ENCODE measurements at places on chromosomes 6 and 20. TPM values are rescaled to one million over a fixed set of nuclear protein-coding genes. Genes with fewer than 3 reads are reported as not detected.

Gene FRK
- total RNA-seq, result 0.06 TPM

Gene PAK5
- total RNA-seq, result not detected

Gene BANF2
- not detected for total RNA-seq

Gene PRICKLE4
- total RNA-seq, result not detected

Gene SLC17A1
- total RNA-seq, result not detected

Gene THBS2
- 0.09 TPM for total RNA-seq

Gene PLN
- not detected for total RNA-seq

DNA sequence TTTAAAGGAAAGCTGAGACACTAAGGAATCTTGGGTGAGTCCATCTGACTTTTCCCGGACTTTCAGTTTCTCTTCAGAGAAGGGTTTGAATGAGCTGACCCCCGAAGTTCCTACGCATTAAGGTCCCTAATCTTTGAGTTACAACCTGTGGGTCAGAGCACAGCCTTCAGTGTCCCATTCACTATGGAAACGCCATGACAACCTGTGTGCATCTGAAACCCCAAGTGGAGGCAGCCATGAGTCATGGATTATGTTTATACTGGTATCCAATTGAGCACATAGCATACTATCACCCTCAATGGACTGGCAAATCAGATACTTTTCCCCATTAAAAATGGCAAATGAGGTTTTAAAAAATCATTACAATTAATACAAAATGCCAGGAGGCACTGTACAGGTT is 11.4 kb downstream of the MYLK4 start:
- DNase-seq, result no peak

DNA sequence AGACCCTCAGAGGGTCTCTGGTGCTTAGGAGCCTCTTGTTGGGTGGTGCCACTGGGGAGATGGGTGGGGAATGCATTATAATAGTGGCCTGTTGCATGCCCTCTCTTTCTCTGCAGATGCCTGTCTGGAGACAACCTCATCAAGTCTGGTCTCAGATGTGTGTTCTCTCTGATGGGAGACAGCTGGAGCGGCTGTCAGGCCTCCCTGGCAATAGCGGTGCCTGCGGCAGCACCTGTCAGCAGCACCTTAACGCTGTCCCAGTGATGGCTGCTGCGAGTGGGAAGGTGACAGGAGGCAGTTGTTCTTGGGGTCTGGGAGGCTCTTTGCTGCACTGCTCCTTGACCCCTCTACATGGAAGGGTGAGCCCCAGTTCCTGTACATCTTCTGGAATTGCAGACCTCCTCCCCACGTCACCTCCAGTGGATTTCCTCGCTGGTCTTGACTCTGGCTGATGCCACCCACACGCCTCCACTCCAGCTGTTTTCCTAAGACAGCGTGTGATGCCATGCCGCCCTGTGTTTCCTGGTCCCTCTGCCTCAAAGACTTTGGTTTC is 63.3 kb upstream of the BLCAP start:
- no peak for DNase-seq

GRCh38 chr6:15352845-15353244 is 107.0 kb downstream of the JARID2 start:
- DNase-seq, result no peak

- no peak for DNase-seq
Measured at GRCh38 chr20:46423882-46424482, 17.6 kb upstream of the ELMO2 start.

DNA sequence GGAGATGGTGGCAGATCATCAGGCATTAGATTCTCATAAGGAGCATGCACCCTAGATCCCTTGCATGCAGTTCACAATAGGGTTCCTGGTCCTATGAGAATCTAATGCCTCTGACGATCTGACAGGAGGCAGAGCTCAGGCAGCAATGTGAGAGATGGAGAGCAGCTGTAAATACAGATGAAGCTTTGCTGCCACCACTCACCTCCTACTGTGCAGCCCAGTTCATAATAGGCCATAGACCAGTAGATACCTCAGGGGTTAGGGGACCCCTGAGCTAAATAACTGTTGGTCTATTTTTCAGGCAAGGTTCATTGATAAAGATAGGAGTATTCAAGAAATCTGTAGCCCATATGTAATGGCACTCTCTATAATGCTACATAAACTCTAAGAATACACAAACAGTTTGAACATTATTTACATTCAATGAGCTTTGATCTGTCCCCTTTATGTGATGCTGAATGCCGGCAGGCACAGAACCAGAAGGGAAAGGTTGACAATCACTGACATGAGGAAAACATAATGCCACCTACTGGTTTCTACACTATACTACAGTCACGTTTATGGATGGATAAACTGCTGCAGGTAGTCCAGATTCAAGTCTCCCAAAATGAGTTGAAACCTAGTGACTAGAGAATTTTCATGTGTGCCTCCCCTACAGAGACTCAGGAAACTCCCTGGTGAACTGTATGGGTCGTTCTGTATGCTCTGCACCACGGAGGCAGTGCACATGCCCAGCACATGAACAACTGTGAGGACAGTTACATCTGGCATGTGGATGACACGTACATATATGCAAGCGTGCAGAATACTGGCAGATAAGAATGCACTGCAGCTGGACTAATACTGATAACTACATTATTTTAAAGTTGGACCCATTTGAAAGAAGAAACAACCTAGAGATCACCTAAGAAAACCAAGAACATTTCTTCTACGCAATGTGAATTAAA is 72.0 kb downstream of the DST start:
- DNase-seq, result no peak

- DNase-seq, result no peak
Measured at GRCh38 chr6:15170126-15170525, 75.7 kb upstream of the JARID2 start.

- no peak for DNase-seq
Measured at GRCh38 chr6:169380493-169380892, 126.8 kb upstream of the THBS2 start.

- no peak for DNase-seq
Measured at GRCh38 chr6:133957780-133958242, 4.8 kb downstream of the TBPL1 start.

DNA sequence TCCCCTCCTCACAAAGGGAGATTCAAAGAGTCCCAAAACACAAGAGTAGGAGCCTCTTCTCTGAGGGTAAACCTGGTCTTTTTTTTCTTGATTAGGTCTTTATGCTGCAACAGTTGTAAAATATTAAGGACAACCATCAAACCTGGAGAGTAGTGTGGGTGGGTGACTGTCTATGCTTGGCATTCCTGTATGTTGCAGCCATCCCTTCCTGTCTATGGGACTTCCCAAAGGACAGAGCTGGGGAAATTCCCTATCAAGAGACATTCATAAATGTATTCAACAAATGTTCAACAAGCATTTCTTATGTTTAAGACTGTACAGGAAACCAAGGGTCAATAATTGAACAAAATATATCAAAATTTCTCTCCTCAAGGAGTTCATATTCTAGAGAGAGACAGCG is 5.5 kb downstream of the BTN2A2 start:
- DNase-seq, result no peak

GRCh38 chr20:39042279-39043150 is 80.4 kb downstream of the DHX35 start:
- no peak for DNase-seq

DNA sequence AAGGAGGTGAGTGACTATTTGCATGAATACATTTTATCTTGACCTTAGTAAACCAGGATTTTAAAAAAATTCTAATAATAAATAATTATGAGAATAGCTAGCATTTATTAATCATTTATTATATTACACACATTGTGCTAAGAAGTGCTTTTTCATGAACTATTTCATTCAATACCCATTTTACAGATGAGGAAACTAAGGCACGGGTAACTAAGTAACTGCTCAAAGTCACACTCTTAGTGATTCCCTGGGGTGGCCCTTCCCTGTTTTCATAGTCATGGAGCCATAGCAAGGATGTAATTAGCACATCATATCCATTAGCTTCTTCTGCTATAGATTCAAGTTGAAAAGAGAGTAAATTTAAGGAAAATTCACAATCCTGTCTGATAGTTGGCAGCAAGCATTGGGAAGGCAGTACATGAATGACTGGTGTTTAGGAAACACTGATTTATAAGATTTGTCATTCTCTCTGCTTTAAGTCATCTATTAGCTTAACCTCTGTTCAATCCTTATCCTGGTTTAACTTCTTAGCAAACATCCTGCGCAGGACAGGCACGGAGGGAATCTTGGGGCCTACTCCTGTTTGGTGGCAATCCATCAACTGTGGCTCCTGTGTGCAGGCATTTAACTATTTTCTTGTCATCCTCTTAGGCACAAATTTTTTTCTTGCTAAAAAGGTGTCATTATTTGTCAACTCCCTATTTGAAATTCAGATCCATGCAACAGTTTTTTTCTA is 68.3 kb downstream of the RIN2 start:
- DNase-seq, result no peak

DNA sequence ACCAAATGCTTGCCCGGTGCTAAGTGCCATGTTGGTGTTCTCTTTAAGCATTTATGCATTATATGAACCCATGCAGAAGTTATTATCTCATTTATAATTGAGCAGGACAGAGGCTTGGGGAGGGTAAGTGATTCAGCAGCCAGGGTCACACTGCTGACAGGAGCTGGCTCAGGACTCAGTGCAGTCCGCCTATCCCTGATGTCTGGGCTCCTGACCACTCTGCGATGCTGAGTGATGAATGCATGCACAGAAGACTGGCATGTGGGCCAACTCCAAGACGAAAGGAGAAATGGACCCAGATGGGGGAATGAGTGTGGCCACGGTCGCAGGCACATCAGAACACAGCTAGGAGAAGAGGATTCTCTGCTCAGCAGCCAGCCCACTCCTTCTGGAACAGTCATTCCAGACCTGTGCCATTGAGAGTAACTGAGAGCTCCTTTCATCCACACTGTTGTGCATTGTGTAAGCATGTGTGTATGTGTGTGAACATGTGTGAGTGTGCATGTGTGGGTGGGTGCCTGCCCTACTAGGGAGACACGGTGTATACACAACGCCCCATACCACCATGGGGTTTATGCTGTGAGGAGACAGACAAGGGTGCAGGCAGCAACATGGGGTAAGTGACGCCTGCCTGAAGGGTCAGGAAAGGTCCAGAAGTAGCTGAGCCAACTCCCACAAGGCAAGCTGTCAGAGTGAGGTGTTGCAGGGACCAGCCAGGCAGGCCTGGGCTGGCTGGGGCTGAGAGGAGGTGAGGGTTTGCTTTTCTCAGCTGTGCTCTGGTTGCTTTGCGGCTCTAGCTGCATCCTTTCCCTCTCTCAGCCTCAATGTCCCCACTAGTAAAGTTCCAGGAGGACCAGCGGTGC is 97.8 kb upstream of the PMEPA1 start:
- DNase-seq, result no peak

DNA sequence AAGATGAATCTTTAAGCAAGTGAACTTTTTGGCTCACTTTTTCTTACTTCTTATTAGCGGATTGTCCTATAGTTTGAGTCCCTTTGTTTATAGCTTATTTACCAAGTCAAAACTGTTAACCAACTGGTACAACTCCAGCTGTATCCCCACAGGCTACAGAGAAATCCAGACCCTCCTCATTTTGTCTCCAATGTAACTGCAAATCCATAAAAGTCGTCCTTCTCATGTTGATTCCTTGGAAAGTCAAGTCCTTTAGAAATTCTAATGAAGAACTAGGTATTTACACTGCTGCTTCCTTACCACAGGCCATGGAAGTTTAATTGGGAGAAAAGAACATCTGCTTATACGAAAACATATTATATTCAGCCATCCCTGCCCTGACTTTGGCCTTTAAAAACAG is 729.1 kb upstream of the NRSN1 start:
- DNase-seq, result no peak

Measured in T-cell (primary cell).